ENCODE measurements at places on chromosomes 11 and 22.

DNA sequence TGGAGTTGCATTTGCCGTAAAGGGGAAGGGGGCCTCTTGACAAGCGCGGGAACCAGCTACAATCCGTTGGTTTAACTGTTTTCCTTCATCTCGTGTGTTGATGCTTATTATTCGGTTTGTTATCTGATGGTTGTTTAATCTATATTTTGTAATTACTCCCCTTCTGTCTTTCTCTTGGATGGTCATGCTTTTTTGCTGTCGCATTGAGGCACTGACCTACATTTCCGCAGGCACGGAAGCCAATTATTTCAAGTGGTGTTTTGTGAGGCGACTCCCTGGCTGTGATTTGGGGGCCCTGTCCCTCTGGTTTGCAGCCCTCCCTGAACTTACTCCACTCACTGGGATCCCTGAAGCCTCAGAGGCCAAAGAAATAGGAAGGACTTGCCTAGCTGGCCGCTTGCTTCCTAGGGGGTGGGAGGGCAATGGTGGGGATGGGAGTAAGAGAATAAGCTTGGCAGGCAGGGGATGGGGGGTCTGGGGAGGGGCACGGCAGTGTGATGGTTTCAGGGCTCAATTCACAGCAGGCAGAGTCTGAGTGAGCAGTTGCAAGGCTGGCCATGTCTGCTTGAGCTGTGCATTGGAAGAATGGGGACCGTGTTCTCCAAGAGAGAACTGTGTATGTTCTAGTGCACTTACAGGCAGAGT lies 165.8 kb upstream of the B3GAT1 start:
- DNase-seq = no peak

GRCh38 chr11:1622086-1622485 lies at the start of gene KRTAP5-4:
Gene KRTAP5-4, minus strand, starts transcription at chr11:1622138. Its CDS starts 45 bp downstream, at chr11:1622093.
- DNase-seq = no peak

DNA sequence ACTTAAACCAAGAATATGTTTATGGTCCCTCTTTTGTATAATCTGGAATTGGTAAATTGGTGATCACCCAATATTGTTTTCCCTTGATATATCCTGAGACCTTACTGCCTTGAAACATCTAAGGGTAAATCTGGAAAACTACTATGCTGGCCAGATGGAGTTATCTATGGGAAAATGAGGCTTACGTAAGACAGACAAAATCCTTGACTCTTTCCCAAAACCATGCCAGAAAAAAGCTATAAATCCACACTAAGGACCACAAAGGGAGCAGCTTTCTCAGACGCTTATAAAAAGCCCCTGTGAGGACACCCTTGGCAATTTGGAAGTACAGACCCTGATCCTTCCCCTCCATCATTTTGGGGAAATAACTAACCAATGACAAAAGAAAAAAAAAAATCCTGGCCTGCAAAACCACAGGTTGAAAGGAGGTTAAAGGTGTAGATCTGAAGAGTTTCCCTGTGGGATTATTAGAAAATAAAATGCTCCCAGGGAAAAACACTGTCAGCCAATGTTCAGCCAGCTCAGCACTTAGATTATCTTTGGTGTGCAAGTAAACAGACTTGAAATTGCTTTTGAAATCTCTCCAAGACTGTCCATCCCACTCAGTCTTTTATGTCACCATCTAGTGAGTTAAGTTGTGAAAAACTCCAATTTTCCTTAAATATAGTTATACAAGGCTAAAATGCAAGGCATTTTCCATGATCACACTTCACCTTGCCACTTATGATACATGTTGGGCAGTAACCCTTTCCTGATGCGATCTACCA lies 6.6 kb upstream of the AMBRA1 start:
- no peak for DNase-seq

- DNase-seq = no peak
Observed at GRCh38 chr11:30859669-30860068, 273.5 kb upstream of the MPPED2 start.

- no peak for DNase-seq
Observed at GRCh38 chr11:30458541-30458940, 127.6 kb downstream of the MPPED2 start.

GRCh38 chr11:76789443-76789719 lies 6.2 kb downstream of the TSKU start:
- no peak for DNase-seq

- no peak for DNase-seq
Observed at GRCh38 chr11:48063424-48063978, 83.1 kb downstream of the PTPRJ start.

DNA sequence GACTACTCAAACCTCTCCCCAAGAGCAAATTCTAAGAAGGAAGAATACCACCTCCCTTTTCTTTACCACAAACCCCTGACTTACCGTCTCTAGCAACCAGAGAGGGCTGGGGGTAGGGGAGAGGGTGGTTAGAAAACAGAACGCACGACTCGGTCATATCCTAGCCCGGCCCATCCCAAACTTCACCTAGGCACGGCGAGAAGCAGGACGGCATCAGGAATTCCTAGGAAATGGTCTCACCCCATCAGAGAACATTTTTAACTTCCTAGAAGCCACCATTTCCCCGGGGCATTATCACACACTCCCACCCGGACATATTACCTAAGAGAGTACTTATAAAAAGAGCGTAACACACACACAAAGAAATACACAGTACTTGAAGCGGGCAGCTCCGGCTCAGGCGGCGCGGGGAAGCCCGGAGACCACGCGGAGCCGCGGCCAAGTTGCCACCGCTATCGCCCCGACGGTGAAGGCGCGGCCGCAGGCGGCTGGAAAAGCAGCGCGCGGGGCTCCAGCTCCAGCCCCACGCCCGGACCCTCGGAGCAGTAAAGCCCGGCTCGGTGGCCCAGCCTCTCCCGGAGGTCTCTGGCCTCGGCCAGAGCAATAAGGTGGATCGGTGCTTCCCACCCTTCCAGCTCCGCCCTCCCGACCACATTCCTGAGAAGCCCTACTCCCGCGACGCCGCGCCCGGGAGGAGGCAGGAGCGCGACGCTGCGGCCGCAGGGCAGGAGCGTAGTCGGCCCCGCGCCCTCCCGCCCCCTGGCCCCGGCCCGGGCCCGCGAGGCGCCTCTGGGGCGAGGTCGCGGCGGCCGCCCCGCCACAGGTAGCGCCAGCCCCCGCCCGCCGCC lies 878 bp downstream of the RRAS2 start:
- no peak for DNase-seq

DNA sequence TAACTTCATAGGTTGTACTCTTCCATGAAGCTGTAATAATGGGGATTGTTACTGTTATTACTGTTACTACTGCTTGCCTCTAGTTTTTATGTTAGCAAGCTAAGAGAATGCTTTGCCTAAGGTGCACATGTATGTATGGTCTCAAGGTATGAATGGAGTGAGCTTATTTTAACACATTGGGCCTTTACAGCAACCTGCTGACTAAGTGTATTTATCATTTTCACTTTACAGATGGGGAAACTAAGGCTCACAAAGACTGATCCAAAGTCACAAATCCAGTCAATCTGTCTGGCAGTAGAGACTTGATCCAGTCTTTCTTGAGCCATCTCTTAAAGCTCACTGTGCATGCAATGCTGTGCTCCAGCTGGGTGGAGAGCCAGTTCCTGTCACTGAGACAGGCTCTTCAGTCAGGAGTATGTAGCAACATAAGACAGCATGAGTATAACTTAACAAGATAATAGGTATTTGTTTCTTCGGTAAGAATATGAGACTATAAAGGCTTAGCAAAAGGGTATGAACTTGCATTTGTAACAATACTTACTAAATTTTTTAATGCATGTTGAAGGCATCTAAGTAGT lies 66.5 kb downstream of the PPP2R1B start:
- DNase-seq = no peak

DNA sequence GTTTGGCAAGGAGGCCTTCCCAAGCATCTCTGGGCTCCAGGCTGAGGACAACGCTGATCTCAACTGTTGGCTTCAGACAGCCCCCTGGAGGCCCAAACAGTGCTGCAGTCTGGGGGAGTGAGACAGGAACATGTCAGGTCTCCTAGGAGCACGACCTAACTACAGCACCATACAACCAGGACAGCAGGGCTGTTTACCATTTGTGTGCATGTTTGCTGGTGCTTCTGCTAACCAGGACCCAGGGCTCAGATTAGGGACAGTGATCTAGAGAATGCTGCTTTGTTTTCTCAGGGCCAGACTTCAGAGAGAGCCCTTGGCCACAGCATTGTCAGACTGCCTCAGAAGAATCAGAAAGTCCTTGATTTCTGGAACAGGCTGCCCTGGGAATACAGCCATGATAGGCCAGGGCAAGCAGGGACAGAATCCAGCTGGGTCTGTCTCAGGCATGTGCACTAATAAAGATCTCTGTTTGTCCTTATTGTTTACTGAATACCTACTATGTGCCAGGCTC lies 126.5 kb downstream of the VPREB1 start:
- DNase-seq = no peak

DNA sequence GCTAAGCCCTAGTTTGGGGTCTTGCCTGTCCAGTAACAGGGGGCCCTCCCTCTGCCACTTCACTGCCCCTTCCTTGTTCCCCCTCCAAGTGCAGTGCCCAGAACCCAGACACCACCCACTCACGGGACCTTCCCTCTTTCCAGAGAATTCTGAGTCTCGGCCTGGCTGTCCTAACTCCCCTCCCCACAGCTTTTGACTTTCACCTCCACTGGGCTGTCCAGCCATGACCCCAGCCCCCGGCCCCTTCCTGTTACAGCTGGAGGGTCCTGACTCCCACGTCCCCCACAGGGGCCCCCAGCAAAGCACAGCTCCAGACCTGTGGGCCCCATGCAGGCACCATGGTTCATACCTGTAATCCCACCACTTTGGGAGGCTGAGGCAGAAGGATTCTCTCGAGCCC lies 71.5 kb downstream of the BRD1 start:
- DNase-seq = no peak

DNA sequence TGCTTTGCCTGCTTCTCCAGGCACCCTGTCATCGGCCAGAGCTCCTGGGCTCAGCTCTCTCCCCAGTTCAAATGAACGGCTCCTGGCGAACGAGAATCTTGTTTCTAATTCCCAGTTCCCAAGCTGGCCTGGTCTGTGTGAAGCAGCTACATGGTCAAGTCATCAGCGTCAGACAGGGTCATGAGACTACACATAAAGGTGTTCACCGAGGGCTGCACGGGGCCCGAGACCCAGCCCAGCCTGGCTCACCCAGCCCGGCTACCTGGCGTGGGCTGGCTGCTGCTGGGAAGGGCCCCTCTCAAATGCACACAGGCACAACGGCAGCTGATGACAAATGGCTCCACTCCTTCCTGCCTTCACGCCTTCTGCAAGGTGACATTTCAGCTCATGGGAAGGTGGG lies 14.6 kb upstream of the CELSR1 start:
- no peak for DNase-seq

DNA sequence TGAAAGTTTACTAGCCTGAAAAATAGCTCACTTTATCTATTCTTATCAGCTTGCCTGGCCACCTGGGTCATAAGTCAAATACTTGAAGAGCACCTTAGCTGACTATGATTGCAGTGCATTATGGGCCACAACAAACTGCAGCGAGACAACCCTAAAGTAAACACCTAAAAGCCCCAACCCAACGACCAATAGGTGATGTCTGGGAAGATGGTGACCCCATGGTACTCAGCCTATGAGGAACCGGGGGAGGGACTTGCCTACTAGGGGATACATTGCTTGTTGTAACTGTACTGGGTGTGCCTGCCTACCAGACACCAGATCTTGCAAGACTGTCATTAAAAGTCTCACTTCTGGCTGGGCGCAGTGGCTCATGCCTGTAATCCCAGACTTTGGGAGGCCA lies 35.6 kb upstream of the APOBEC3A start:
- DNase-seq = no peak

- DNase-seq = no peak
Observed at GRCh38 chr11:74212533-74212932, 41.4 kb downstream of the PPME1 start.

- no peak for DNase-seq
Observed at GRCh38 chr11:58926251-58926650, 13.0 kb upstream of the GLYATL1 start.

- no peak for DNase-seq
Observed at GRCh38 chr11:67371189-67371910, 2.0 kb downstream of the CLCF1 start.

DNA sequence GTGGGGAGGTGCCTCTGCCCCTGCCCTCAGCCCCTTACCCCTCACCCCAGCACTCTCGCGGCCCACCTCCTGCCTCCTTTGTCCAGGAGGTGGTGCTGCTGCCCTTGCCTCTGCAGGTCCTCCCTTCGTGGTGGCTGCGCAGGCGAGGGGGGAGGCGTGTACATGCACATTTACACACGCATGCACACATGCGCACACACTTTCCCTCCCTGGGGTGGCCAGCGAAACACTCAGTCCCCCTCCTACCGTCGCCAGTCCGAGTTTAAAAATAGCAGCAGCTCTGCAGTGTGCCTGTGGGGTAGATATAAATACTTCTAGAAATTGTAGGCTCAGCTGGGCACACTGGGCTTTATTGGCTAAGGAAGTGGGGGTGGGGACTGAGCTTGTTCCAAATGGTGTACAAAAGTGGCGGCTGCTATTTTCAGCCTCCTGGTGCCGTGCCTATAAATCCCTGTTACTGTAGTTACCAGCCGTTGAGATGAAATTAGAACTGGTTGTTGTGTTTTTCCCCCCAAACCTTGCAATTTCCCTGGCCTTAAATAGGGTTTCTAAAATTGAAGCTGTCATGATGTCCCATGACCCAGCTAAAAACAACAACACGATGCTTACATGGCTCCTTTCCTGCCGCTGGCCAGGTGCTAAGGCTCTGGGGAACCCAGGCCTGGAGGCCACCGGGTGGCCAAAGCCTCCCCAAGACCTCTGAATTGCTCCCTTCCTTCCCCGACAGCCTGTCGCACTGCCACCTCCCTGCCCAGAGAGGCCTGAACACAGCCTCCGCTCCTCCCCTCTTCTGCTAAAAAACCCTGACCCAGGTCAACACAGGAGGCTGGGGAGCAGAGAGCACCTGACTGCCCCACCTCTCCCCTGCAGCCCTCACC lies 12.4 kb downstream of the PICK1 start:
- no peak for DNase-seq

DNA sequence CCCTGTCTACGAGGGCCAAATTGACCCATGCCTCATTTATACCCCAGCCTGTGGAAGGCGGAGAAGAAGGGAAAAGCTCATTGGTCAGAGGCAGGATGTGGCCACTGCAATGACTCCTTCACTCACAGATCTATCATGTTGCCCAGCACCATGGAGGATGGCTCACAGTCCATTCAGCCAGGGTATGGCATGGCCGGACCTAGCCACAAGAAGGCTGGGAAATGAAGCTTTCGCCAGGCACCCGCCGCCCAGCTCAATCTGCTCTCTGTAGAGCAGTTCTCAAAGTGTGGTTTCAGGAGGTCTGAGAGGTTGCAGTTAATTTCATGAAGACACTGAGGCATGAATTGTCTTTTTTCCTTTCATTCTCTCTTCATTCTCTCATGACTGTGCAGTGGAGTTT lies 40.6 kb upstream of the LINC01488 start:
- no peak for DNase-seq

- no peak for DNase-seq
Observed at GRCh38 chr11:60155931-60156330, 27.0 kb downstream of the MS4A6A start.

- no peak for DNase-seq
Observed at GRCh38 chr11:122162095-122162494, 46.1 kb upstream of the BLID start.
